Hair follicle dermal papilla cell (primary cell): ENCODE measurements at places on chromosomes 3 and 15. TPM values are rescaled to one million over a fixed set of nuclear protein-coding genes. Genes with fewer than 3 reads are reported as not detected.

Gene SIDT1
- total RNA-seq: not detected in 2 replicates

Gene CPN2
- total RNA-seq: under 0.01 TPM in 1 of 2 replicates, not detected in the other

Gene TWF2
- total RNA-seq: 139 and 150 TPM in 2 replicates

Gene SLC27A2
- total RNA-seq: 0.16 and 0.24 TPM in 2 replicates

Gene ZCWPW2
- total RNA-seq: 0.65 and 0.85 TPM in 2 replicates
